Fibroblast of the conjunctiva (primary cell): ENCODE measurements at places on chromosomes 1 and 21.

DNA sequence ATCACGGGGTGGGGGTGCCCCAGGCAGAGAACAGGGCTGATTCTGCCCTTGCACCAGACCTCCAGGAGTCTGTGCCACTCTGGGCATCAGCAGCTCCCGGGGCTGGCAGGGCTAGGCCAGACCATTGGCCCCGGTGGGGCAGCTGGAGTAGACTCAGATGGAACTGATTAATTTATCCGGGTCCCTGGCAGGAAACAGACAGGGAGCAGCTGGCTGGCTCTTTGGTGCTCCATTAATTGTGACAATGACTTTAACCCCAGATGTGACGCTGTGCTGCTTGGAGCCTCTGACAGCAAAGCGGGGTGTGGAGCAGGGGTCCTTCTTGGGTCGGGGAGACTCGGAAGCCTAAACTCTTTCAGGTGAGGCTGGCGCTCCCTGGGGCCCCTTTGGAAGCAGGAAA, 9.5 kb downstream of the EPHA8 start:
- no peak for DNase-seq

GRCh38 chr1:211415700-211416099, 76.3 kb downstream of the RD3 start:
- no peak for DNase-seq

- no peak for DNase-seq
Measured at GRCh38 chr1:238073991-238074390, 183.3 kb upstream of the ZP4 start.

DNA sequence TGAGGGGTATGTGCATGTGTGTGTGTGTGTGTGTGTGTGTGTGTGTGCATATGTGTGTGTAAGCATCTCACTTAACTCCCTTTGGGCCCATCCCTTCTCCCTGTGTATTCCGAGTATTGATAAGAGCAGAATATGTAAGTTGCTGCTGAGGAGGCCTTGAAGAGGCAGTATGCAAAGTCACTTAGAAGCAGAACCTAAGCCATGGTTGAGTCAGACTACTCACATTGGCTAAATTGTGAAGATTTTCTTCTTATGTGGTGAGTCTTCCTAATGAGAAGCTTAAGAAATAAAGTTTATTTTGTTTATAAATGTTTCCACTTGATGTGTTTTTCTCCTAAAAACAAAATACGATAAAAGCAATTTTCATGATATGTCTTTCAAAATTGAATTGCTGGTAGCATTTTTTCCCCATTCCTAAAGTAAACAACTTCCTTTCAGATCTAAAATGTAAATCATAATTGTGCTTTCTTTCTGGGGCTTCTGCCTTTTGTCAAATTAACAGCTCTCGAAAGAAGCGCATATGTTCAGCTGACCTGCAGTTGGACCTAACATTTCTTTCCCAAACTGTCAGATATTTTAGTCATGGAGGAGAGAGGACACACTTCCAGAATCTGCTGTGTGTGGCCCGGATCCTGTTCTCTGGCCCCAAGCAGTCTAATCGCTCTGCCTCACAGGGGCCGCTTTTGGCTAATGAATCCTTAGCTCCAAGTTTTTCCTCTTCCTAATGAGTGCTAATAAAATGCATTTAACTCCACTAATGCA, 284.0 kb downstream of the DUSP10 start:
- no peak for DNase-seq

- DNase-seq: no peak
Measured at GRCh38 chr1:197837911-197838310, 62.6 kb upstream of the DENND1B start.

DNA sequence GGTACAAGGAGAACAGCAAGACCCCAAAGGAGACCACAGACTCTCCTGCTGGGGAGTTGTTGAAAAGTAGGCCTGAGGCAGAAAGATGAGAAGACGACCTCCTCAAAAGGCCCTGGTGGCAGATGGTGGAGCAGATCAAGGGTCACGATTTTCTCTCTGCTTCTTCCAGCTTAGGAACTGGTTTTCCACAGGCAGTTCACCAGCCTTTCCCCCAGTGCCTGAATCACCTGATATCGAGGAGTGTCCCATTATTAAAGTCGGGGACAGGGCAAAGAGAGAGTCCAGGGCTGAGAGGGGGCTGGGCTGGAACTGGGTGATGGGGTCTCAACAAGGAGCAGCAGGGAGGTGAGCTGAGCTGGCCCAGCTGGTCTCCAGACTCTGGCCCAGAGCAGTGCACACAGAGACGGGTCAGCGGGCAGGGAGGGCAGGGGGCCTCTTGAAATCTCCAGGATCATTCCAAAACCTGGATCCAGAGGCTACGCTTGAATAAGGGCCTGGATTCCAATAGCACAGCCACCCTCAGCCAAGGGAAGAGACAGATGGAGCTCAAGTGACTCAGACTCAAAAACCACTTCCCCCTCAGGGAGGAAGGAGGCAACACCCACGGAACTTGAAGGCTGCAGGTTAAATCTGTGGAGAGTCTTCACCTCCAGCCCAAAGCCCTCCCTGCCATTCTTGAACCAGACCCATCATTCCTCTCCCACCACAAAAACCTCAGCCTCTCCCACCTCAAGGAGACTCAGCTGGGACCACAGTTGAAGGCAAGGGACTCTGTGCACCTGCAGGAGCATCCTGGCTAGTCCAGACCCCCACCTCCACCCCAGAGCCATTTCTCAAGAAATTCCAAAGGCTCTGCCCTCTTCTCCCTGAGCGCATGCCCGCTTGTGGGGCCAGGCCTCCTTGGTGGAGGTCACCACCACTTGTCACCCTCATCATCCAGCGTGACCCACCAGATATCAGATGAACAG, at the start of gene S100A5:
Gene S100A5 (minus strand): TSS at position 541 of the 968 bp plus-strand sequence. CDS start 743 bp downstream, outside the sequence.
- no peak for DNase-seq

DNA sequence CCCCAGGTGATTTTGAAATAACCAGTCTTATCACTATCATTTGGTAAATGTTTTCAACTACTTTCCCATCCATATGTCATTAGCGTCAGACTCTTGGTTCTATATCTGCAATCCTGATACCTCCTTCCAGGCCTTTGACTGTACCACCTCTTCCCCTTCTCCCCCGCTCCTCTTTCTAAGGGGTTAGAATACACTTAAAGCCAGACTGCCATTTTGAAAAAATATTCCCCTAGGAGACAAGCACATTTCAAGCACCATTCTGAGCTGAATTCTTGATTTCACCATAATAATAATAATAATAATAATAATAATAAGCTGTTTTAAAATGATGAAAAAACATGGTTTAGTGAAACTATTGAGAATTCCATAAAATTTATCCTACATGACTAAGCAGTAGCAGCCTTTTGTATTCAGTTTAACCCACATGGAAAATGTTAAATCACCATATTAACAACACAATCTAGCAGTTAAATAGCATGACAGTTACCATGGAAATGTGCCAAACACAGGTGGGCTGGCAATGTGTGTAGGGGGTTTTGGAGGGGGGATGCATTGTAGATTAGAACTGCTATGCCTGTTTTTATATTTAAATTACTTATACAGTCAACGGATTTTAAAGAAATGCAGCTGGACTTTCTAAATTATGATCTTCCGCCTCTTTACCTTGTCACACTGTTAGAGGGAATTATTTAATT, 480.2 kb upstream of the DEPDC1 start:
- no peak for DNase-seq

DNA sequence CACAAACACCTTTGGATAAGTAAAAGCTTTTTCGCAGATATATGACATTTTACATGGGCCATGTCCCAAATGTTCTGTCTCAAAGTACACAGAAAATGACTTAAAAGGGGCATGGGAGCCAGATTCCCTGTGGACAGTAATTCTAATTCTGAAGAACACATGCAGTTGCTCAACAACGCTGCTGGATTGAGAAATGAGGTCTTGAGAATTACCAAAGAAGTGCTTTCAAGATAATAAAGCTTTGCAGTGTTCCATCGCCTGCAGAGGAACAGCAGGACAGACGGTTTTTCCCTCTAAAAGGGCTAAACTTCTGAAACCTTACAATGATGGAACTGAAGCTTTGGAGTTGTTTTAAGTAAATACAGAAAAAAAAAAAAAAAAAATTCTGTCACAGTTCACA, 55.3 kb upstream of the HSPA13 start:
- no peak for DNase-seq

- DNase-seq: no peak
Measured at GRCh38 chr1:183836598-183836997, 31.7 kb downstream of the RGL1 start.

GRCh38 chr1:205616563-205617293, 15.1 kb downstream of the ELK4 start:
- no peak for DNase-seq

- DNase-seq: no peak
Measured at GRCh38 chr1:227449741-227450441, 113.5 kb upstream of the ZNF678 start.

- DNase-seq: no peak
Measured at GRCh38 chr1:241424480-241424971, 67.5 kb upstream of the RGS7 start.

GRCh38 chr21:33848249-33848953, 67.2 kb downstream of the ATP5PO start:
- DNase-seq: no peak

DNA sequence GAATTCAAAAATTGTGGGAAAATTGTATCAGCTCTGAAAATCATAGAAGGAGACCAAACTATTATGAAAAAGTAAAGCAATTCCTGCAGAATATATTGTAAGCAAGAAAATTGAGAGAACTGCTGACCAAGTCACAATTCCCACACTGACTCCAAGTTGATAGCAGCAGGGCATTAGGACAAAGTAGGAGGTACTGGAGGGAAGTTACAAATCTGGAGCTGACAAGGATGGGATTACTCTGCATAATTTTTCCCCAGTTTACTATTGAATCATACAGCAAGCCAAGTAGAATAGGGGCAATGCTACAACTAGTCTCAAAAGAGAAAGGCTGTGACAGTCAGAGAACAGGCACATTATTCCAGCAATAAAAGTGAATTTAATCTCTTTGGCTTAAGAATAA, 161.3 kb upstream of the USP25 start:
- no peak for DNase-seq

- no peak for DNase-seq
Measured at GRCh38 chr1:239293350-239294110, 92.8 kb upstream of the CHRM3 start.

DNA sequence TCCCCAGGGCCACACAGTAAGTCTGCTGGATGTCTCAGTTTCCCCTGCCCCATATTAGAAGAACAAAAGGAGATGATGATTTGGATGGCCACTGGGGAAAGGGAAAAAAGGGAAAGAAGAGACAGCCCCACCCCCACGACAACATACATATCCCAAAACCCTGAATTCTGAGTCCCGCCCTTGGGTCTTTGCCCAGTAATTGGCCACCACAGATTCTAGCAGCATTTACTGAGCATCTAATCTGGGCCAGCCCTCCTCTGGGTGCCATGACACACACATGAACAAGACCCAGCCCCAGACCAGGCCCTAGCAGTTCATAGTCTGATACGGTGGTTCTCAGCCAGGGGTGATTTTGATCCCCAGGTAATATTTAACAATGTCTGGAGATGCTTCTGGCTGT, 5.2 kb upstream of the TTC4 start:
- DNase-seq: no peak

DNA sequence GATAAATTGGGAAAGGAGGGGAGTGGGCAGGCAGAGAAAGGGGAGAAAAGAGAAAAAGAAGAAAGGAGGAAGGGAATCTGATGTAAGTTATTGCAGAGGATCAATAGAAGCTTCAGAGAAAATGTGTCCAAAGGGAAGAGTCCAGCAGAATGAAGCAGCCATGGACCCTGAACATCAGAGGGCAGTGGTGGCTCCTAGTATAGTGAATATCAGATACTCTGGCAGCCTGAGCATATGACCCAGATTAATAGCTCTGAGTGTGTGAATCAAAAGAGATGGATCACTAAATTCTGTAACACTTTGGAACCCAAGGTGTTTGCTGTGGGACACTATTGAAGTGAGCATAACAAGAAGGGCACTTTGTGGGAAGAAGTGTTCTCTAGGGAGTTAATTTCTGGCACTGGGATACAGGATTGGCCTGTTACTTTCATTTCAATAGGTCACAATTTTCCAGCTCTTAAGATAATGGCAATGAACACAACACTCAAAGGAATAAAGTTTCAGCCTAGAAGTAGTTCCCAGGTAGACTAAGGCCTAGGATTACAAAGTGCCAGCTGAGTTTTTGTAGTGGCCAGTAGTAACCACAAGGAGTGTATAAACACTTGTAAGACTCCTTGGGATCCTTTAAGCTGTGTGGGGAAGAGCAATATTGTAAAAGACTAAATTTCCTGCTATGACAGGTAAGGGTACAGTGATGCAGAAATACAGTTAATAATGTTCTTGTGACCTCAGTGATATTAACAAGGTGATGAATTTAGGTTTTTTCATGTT, 164.5 kb upstream of the BEND5 start:
- DNase-seq: no peak

DNA sequence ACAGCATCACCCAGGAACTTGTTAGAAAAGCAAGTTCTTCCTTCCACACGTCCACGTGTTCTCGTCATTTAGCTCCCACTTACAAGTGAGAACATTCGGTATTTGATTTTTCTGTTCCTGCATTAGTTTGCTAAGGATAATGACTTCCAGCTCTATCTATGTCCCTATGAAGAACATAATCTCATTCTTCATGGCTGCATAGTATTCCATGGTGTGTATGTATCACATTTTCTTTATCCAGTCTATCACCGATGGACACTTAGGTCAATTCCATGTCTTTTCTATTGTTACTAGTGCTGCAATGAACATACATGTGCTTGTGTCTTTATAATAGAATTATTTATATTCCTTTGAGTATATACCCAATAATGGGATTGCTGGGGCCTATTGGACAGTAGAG, 368.7 kb upstream of the RUNX1 start:
- no peak for DNase-seq

- no peak for DNase-seq
Measured at GRCh38 chr1:5374192-5374591, 618.0 kb downstream of the NPHP4 start.

DNA sequence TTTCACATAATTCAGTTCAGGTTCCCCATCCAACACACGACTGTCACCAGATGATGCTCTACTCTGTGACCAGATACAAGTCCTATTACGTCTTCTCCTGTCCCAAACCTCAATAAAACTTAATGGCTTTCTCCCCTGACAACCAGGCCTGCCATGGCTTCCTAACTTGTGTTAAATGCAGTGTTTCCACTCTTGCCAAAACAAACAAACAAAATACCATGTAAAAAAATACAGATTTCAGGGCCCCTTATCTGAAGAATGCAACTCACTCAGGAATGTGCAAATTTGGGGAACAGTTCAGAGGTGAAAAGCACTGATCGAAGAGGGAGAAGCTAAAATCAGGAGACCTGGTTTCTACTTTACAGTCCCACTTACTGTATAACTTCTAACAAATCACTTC, 863 bp upstream of the NUF2 start:
- DNase-seq: no peak

DNA sequence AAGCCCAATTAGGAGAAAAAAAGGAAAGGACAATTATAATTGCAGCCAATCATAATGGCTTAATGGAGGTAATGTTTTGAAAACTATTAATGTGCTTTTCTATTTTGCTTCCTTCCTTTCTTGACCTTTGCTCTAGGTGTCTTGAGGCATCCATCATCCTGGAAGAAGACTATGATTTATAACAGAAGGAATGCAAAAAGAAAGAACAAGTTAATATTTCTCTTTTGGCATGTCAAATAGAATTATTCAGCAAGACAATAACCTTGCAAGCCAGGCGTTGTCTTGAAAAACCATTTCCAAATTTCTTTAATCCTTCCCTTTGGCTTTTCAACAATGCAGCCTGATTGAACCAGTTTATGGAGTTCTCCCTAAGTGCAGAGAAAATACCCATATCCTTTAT, 107.7 kb upstream of the USP24 start:
- DNase-seq: no peak
